ENCODE measurements at places on chromosomes 12 and 14.

DNA sequence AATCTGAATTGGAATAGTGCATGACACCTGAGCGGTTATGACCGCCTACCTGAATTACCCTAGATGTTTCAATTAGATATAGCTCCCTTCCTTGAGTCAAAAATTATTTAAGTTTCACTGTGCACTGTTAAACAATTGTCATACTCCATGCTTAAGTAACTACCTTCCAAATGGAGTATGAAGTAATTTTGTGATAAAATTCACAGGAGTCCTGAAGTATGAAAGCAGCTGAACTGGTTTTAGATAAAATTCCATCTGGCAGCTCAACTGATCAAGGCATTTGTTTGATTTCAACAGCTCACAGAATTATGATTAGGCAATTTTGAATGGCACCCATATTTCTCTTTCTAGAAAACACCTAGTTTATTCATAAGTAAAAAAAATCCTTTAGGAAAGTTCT is 19.5 kb downstream of the PRICKLE1 start:
- no peak for DNase-seq

DNA sequence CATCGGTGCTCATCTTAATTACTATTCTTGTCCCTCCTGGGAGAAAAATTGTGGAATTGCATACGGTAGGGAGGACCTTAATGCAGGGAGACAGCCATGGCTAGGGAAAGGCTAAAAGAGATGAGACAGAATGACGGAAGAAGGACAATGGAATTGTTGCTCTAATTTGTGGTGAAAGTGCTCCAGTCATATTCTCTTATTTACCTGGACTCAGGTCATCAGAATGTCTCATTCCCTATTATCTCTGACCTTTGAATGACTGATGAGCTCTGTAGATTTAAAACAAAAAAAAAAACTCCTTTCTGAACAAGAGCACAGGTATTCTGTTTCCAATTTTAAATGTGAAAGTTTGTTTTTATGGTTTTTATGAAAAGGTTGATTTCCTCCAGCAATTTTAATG is 8.6 kb upstream of the EPS8 start:
- DNase-seq: no peak

DNA sequence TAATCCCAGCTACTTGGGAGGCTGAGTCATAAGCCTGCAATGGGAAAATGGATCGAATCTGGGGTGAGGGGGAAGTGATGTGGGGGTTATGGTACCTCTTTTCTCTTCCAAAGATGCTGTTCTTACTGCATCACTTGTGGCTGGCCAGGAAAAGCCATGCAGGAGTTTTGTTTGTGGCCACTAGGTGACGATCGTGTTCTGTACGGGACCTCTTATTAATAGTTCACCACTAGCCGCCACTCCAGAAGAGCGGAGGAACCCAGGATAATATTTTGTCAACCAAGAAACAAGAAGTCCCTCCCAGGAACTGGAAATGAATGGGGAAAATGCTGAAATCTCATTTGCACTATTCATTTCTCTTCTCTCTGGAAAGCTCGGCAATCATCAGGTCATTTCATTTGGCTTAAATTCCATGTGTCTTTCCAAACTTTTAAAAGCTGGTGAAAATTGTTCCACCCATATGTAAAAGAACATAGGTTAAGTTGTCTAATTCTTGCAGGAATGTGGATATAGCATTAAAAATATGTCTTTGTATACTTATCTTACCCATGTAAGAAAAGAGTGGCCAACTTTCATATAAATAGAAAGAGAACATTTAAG is 8.9 kb downstream of the GPR65 start:
- DNase-seq: no peak

DNA sequence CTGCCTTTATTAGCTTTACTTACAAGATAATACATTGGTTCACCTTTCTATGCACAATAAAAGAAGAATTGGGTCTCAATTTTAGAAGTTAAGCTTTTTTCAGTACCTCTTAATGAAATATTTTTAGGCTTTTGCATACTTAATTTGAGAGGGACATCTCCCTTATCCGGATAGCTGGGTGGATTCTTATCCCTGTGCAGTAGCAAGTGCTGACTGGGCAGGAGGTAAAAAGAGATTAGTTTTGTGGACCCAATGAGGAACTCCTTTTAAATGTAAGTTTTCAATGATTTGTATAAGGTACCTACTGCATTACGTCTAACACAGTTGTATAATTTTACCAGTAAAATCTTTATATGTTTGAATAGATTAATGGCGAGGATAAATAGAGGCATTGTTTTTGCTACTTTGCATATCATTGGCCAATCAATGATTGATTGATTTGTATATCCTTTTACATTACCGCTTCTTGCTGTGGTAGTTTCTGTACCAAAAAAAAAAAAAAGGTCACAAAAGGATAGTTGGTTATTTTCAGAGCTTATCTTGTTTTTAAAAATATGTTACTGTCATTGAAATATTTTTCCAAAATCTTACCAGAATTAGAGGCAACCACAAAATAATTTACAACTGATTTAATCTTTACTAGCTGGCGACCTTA is 2.2 kb downstream of the CPSF6 start:
- no peak for DNase-seq

DNA sequence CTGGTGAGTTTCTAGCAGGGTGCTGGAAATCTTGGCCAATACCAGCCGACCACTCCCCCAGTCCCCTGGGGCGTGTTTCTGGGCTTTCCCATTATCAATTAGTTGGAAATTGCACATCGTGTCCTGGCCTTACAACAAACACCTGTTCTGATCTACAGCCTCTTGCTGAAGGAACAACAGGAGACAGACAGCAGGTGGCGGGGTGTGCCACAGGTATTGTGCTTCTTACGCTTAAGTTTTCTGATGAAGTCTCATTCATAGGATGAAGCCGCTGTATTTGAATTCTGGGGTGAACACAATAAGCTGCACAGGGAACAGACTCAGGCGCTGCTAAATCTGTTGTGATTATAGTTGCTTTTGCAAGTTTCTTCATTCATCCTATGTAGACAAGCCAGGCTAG is 703 bp downstream of the HIGD1C start:
- DNase-seq: no peak

DNA sequence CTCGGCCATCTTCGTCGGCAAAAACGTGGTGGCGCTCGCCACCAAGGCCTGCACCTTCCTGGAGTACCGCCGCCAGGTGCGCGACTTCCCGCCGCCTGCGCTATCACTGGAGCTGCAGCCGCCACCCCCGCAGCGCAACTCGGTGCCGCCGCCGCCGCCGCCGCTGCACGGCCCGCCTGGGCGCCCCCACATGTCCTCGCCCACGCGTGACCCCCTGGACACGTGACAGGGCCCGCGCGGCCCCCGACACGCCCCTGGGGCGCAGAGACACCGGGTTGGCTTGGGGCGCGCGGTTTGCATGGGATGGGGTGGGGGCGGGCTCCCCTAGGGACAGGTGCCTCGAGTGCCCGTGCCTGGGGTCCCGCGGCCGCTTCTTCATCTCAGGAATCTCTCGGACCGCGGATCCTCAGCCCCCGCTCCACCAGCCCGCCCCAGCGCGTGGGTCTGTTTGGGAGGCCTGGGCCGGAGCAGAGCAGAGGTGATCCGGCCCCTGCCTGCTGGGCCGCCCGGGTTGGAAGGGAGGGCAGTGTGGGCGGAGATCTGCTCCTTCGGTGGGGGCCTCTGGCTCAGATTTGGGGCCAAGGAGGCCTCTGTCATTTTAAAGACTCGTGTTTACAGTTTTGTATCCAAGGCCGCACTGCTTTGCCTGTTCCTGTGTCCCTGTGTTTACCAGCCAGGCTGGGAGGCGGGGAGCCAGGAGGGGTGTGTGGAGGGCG is 3.3 kb downstream of the TMEM121 start:
- no peak for DNase-seq

DNA sequence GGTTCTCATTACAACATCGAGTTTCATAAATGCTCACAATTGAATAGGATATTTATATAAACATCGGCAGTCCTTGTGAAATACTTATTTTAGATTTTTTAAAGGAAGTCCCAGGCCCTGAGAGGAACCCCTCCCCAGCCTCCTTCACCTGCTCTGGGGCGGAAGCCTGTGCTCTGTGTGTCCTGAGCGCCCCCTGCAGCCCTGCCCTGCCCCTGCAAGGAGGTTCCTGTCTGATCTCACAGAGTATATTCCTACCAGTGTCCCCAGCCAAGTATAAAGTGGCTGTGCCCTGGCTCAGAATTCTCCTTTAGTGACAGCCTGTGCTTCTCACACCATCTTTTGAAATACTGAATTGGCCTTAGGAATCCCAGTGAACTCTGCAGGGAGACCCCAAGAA is 659.5 kb downstream of the TMEM121 start:
- peak; percentile 37 for DNase-seq

DNA sequence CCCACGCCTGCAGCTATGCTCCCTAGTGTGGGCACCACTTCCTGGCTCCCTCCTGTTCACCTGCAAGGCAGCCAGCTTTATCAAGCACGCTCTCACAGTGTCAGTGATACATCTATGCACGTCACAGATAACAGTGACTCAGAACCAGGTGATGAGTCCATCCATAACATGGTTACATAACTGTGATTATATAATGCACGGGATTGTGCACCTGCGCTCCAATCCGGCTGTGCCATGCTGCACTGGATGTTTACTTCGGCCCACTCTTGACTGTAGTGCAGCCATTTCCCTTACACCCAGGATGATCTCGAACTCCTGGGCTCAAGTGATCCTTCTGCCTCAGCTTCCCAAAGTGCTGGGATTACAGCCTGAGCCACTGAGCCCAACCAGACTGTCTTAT is 38.4 kb upstream of the CEP83 start:
- no peak for DNase-seq

- no peak for DNase-seq
These were observed 4.9 kb upstream of the FOXG1 start for GRCh38 chr14:28761438-28762291.

GRCh38 chr12:8018666-8019581 is 13.6 kb upstream of the FOXJ2 start:
- no peak for DNase-seq

Measured in stimulated activated CD8-positive, alpha-beta memory T cell treated with anti-CD3 and anti-CD28 coated beads, Interleukin-12 subunit alpha, Interleukin-12 subunit beta, amount 100 ng/mL, for 1 hour (primary cell).